Activated T-cell treated with anti-CD3 and anti-CD28 coated beads for 24 hours (primary cell): ENCODE measurements at places on chromosomes 7 and 10.

- DNase-seq = no peak
Observed at GRCh38 chr10:34280599-34281374, 534.3 kb downstream of the PARD3 start.

GRCh38 chr7:137880432-137880831, 33.7 kb upstream of the DGKI start:
- DNase-seq = no peak

DNA sequence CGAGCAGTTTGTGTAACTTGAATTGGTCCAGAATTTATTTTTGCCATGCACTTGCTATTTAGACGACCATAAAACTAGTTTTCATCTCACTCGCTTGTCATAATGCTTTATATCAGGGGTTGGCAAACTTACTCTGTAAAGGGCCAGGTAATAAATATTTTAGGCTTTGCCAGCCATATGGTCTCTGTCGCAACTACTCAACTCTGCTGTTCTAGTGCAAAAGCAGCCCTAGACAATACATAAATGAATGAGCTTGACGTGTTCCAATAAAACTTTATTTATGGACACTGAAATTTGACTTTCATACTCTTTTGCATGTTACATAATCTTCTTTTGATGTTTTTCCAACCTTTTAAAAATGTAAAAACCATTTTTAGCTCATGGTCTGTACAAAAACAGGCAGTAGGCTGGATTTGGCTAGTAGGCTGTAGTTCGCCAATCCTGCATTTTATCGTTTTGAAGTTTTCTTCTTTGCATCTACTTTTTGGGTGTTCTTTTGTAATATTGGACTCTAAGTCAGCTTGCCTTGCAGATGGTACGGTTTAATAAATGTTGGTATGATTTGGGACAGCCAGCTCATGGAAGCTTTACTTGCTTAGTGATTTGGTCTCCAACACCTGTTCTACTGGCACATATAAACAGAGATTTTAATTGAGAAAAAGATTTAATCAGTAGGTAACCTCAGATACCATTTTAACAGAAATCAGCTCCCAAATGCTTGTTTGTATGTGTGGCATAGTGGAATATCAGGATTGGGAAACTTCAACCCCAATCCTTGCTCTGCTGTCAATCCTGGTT, 25.6 kb downstream of the SND1 start:
- DNase-seq = no peak

DNA sequence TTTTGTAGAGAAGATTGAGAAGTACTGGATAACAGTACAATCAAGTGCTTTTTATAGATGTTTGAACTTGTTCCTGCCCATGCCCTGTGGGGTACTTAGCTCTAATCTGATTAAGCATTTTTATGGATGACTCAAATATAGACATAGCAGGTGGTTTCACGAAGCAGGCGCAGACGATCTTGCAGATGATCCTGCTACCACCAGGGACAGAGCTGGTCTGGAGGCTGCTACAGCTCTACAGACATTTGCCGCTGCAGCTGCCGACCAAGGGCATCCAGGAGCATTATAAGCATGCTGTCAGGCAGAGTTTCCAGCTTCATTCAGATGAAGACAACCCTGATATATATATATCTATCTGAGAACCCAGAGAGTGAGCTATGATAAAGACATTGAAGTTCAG, 650.4 kb downstream of the NXPH1 start:
- no peak for DNase-seq

- no peak for DNase-seq
Observed at GRCh38 chr10:6642876-6643275, 62.8 kb upstream of the PRKCQ start.

DNA sequence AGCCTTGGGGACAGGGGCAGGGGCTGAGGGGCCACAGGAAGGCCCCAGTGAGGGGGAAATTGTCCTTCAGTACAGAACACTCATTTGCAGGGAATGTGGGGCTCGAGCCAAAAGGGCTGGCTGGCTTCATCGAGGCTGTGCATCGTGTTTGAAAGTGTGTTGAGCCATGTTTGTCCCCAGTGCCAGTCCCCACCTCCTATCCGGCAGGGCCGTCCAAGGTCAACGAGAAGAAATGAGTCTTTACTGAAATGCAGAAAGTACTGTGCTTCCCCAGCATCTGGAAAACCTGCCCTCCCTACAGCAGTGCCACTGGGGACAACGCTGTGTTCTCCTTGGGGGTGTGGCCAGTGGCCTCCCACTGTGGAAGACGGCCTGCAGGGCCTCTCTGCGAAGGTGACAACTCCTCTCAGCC, 214.1 kb downstream of the KLF6 start:
- DNase-seq = no peak

DNA sequence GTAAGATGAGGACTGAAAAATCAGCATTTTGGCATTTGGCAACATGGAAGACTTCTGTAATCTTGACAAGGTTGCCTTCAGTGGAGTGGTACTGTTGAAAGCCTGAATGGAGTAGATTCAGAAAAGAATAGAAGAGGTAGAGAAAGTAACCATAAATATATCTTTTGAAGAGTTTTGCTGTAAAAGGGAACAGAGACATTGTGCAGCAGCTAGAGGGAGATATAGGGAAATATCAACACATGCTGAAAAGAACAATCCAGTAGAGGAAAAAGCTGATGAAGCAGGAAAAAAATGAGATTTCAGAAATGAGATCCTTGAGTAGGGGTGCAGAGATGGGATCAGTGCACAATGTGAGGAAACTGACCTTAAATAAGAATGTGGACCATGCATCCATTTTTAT, 60.0 kb downstream of the RAPGEF5 start:
- DNase-seq = no peak

- DNase-seq = no peak
Observed at GRCh38 chr10:10598297-10598696, 419.4 kb upstream of the CELF2 start.

DNA sequence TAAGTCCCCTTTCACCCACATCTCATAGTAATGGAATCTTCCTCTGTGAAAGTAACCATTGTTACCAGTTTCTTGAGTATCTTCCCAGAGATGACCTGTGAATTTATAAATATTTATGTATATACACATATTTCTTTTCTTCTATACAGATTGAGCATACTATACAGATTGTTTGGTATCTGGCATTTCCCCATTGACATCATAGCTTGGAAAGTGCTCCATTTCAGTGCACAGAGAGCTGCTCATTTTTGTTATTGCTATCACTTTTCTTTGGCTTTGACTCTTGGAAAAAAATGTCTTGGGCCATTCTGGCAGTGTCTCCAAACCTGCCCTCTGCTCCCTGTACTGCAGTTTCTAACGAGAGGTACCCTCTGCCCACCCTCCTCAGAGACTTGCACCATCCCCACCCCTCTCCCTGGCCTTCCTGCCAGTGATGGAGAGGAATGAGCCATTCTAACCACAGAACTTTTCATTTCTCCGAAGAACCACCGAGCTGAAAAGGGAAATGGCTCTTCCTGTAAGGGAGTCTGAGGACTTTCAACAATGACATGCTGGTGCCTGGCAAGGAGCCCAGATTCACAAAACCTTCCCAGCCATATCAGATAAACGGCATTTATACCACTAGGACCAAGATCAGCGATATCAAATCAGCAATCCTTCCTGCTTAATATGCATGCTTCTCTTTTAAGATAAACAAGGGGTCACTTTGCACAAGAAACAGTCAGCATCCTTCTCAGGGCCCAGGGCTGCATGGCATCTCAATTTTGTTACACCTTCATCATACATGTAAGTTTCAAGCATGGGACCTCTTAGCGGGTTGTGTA, 19.7 kb upstream of the CCSER2 start:
- DNase-seq = peak; percentile 16
